ENCODE measurements at places on chromosomes 3 and 15.

- no peak for DNase-seq
Measured at GRCh38 chr3:100103558-100104441, 10.5 kb downstream of the FILIP1L start.

GRCh38 chr3:183513046-183513706 is 42.3 kb downstream of the KLHL6 start:
- no peak for DNase-seq

GRCh38 chr3:106088304-106088703 is 219.5 kb upstream of the CBLB start:
- no peak for DNase-seq

DNA sequence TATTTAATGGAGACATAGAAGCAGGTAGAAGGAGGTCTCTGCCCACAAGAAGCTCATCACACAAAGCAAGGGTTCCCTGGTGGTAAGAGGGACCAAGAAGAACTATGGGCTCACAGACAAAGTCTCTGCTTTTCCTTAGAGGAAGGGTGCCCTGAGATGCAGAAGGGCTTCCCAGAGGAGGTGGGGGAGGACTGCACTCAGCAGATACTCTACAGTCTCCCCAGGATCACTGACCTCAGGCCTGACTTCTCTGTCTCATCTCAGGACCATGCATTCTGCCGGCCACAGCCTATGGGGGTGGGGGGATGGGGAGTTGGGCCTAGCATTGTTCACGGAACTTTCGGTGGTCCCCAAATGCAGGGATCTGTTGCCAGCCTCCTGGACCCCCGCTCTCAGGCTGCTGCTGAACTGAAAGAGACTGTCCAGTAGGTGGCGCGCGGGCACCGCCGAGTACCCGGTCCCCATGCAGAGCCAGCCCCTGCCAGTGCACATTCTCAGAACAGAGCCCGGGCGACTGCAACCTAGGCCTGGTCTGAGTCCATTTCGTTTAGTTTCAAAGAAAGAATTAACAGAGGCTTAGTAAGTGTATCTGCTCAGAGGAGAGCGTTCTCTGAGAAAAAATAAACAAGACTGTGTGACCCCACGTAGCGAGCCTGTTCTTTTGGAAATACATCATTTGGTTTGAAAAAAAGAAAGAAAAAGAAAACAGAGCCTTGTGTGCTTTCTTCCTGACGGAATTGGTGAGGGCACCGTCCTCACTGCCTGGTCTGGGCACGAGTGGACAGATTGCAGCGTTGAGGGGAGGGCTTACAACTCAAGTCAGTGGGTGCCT is 74.1 kb downstream of the LRTM1 start:
- DNase-seq = no peak

GRCh38 chr3:138114431-138114918 is 933 bp downstream of the DZIP1L start:
- DNase-seq = no peak

All from left renal pelvis (tissue), 4 donors.